ENCODE measurements at places on chromosomes 13 and 19.

DNA sequence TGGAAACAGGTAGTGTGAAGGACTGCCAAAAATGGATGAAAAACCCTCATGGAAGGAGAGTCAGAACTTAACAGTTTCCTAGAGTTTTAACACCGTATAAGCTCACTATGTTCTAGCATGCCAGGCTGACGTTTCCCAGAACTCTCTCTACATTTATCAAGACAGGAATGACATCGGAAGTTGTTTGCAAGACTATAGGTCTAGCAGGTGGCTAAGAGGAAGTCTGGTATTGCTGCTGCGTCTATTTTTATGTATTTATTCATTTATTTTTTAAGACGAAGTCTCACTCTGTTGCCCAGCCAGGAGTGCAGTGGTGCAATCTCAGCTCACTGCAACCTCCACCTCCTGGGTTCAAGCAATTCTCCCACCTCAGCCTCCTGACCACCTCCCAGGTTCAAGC is 20.5 kb upstream of the ARL11 start:
- no peak for DNase-seq

DNA sequence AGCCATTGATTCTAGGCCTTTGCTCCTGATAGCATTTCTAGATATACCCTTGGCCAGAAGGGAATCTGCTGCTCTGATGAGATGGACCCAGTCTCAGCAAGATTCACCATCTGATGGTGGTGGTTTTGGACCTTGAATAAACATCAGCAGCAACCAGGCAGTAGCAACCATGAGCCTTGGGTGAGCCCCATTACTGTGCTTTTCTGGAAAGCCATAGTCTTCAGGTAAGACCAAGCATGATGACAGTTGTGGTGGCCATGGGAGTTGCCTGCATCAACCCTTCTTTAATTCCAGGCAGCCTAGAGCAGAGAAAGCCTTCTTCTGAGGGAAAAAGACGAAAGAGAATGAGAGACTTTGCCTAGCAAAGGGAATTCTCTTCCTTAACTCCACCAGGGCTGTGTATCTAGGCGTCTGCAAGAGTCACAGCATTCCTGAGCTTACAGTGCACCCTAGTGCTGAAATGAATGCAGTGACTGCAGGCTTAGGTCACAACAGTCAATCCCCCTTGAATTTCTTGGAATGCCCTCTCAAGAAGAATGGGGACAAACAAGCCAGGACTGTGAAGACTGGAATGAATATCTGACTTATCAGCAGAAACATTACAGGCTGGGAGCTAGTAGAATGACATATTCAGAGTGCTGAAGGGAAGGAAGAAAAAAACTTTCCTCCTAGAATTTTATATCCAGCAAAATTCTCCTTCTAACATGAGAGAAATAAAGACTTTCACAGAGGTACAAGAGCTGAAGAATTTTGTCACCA is 942.4 kb upstream of the PCDH20 start:
- peak; percentile 47 for DNase-seq

- DNase-seq, result no peak
Measured at GRCh38 chr13:61795580-61795979, 379.9 kb upstream of the PCDH20 start.

- no peak for DNase-seq
Measured at GRCh38 chr13:44686531-44686934, 110.4 kb upstream of the TSC22D1 start.

DNA sequence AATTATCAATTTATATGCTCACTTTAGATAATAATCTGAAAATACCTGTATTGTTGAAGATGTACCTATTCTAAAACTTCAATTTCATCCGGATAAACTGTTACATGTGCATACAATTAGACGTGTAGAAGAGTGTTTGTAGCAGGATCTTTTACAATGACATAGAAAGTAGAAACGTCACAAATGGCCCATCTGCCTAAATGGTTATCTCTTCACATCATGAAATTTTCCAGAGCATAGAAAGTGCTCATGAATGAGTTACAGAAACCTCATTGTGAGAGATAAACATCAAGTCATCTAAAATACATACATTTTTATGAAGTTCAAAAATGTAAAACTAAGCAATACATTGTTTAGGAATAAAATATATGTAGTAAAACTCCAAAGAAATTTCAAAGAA is 607.4 kb downstream of the GPC6 start:
- DNase-seq, result no peak

GRCh38 chr19:1173159-1173844 is 766 bp downstream of the SBNO2 start:
- DNase-seq, result peak; percentile 54

- no peak for DNase-seq
Measured at GRCh38 chr13:36629057-36629385, 44.8 kb upstream of the SERTM1 start.

DNA sequence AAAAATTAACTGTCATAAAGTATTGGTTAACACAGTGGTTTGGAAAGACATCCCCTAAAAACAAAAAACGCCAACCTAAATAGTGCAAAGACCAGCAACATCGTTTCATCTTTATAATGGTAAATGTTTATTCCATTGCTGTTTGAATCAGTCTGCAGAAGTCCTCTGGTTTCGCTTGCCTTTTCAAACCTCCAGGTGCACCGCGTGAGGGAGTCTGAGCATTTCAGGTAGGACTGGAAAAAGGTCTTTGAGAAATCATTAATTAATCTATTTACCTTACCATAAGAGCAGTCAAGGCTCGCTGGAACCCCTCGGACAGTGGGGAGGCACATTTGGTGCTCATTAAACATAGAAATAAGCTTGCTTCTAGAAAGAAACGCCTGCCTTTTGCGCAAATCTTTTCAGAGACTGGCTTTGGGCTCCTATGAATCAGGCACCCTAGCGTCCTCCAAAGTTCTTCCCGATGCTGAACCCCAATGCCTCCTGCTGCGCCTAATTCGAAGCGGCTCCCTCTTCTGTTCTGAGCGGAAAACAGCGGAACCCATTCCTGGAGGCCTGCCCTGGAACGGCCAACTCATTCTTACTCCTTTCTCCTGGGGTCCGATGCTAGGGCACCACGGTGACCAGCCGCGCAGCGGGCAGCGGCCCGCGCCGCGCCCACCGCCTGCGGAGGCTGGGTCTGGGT is 951 bp upstream of the MTUS2 start:
- DNase-seq, result no peak

- no peak for DNase-seq
Measured at GRCh38 chr13:45372189-45373161, 31.5 kb upstream of the TPT1 start.

- no peak for DNase-seq
Measured at GRCh38 chr13:78742659-78743058, 83.7 kb upstream of the OBI1 start.

- DNase-seq, result no peak
Measured at GRCh38 chr13:95087746-95088305, 213.4 kb downstream of the ABCC4 start.

DNA sequence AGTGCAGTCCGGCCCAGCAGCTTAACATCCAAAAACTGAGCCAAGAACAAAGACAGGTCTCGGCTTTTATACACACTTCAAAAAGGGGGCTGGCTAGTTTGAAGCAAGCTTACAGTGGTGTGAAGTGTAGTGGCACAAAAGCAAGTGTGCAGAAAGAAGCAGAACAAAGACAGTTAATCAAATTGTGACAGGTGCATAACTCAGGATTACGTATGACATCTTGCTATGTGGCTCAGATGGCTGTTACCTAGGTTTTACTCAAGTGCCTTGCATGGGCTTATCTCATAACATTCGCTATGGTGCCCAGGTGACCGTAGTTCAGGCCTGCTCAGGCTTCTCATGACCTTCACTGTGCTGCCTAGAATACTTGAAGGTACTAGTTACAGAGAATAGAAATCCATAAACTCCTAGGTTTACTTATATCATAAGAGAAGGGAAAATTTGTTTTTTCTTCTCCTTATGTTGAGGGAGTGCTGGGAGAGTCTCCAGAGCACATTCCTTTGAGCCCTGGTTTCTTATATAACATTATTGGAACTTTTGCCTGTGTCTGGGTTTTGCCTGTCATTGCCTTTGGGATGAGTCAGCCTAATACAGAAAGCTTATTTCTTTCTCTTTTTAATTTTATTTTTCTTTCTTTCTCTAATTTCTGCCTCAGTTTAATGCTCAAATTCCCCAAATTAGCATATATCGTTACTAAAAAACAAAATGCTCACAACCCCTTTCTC is 1629.1 kb upstream of the PCDH20 start:
- no peak for DNase-seq

DNA sequence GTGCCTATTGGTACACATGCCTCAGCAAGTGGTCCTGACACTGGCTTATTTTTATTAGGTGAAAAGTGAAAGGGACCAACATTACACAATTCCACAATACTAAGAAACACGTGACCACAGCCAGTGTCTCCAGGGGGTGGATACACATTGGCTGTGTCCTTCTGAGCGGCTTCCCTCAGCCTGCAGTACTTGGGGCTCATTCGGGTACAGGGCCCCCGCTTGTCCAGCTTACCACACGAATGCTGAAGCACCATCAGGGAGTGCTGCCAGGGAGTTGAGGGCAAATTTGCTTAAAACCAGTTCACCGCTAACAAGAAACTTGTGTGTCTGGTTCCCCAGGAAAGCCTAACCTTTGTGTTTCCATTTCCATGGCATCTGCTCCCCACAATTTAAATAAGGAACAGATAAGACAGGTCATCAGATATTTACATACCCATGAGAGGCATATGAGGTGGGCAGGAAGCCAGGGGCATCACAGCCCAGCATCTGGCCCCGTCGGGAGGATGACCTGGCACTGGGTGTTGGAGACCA is 23.3 kb downstream of the PBX4 start:
- no peak for DNase-seq
